Purkinje cell (primary cell): ENCODE measurements at places on chromosomes 6 and 20. TPM values are rescaled to one million over a fixed set of nuclear protein-coding genes. Genes with fewer than 3 reads are reported as not detected.

The MROH8 gene
- polyA plus RNA-seq, result 3.8 TPM in 2 replicates

The CYP39A1 gene
- polyA plus RNA-seq, result 20.5 and 22.6 TPM in 2 replicates

The CALHM6 gene
- 10.9 and 13.7 TPM in 2 replicates for polyA plus RNA-seq

The PDYN gene
- polyA plus RNA-seq, result 0.82 TPM in 1 of 2 replicates, not detected in the other

The VWA7 gene
- polyA plus RNA-seq, result 3.1 TPM in 1 of 2 replicates, not detected in the other

The ADGB gene
- polyA plus RNA-seq, result not detected in 2 replicates

The PPP2R5D gene
- 14.2 and 30.0 TPM in 2 replicates for polyA plus RNA-seq

The HLA-DQB1 gene
- 1.0 TPM in 1 of 2 replicates, not detected in the other for polyA plus RNA-seq

The PROKR2 gene
- polyA plus RNA-seq, result not detected in 2 replicates

The METTL24 gene
- 1.1 TPM in 1 of 2 replicates, not detected in the other for polyA plus RNA-seq

The LRRN4 gene
- not detected in 2 replicates for polyA plus RNA-seq

The FKBP5 gene
- 0.43 TPM in 1 of 2 replicates, not detected in the other for polyA plus RNA-seq

The LPA gene
- polyA plus RNA-seq, result not detected in 2 replicates

The SPAG4 gene
- polyA plus RNA-seq, result not detected in 2 replicates

The HLA-DMB gene
- polyA plus RNA-seq, result not detected in 2 replicates

The RSPH4A gene
- polyA plus RNA-seq, result 0.58 and 2.7 TPM in 2 replicates

The NR2E1 gene
- not detected in 2 replicates for polyA plus RNA-seq

The TBX18 gene
- not detected in 2 replicates for polyA plus RNA-seq

The IL17F gene
- 7.1 and 12.9 TPM in 2 replicates for polyA plus RNA-seq

The BAG2 gene
- 2.9 and 4.8 TPM in 2 replicates for polyA plus RNA-seq

The KIF25 gene
- 5.7 and 13.7 TPM in 2 replicates for polyA plus RNA-seq

The TFAP2D gene
- not detected in 2 replicates for polyA plus RNA-seq

The PTPRT gene
- 5.1 and 5.5 TPM in 2 replicates for polyA plus RNA-seq

The CLIC5 gene
- polyA plus RNA-seq, result 0.54 TPM in 1 of 2 replicates, not detected in the other

The TRDN gene
- polyA plus RNA-seq, result 0.30 TPM in 1 of 2 replicates, not detected in the other

The CEP85L gene
- polyA plus RNA-seq, result 13.3 and 13.8 TPM in 2 replicates

The GGTLC1 gene
- polyA plus RNA-seq, result not detected in 2 replicates

The HS3ST5 gene
- 11.5 and 13.9 TPM in 2 replicates for polyA plus RNA-seq

The NRN1 gene
- 5.6 and 41.7 TPM in 2 replicates for polyA plus RNA-seq

The HAO1 gene
- not detected in 2 replicates for polyA plus RNA-seq

The TNF gene
- polyA plus RNA-seq, result not detected in 2 replicates

The GPX5 gene
- not detected in 2 replicates for polyA plus RNA-seq

The PDE7B gene
- polyA plus RNA-seq, result 2.2 and 2.3 TPM in 2 replicates

The C20orf144 gene
- polyA plus RNA-seq, result not detected in 2 replicates

The FAM83D gene
- 11.3 and 14.7 TPM in 2 replicates for polyA plus RNA-seq

The SLC35F1 gene
- 11.1 and 22.7 TPM in 2 replicates for polyA plus RNA-seq

The TGM3 gene
- 0.27 TPM in 1 of 2 replicates, not detected in the other for polyA plus RNA-seq

The SCUBE3 gene
- 1.6 and 2.1 TPM in 2 replicates for polyA plus RNA-seq

The HCRTR2 gene
- not detected in 2 replicates for polyA plus RNA-seq

The TBXT gene
- polyA plus RNA-seq, result not detected in 2 replicates

The NDRG3 gene
- polyA plus RNA-seq, result 47.9 and 65.9 TPM in 2 replicates

The RUNX2 gene
- polyA plus RNA-seq, result 1.8 and 2.2 TPM in 2 replicates

The NOTCH4 gene
- polyA plus RNA-seq, result 1.3 and 2.2 TPM in 2 replicates

The NMBR gene
- polyA plus RNA-seq, result 1.1 TPM in 1 of 2 replicates, not detected in the other

The RBBP8NL gene
- polyA plus RNA-seq, result not detected in 2 replicates

The FERMT1 gene
- 0.31 TPM in 1 of 2 replicates, not detected in the other for polyA plus RNA-seq

The LRRC73 gene
- 6.4 and 8.7 TPM in 2 replicates for polyA plus RNA-seq

The LPIN3 gene
- polyA plus RNA-seq, result not detected in 2 replicates

The BCAS1 gene
- polyA plus RNA-seq, result 2.6 and 3.5 TPM in 2 replicates
